ENCODE measurements at places on chromosomes 2 and 18. TPM values are rescaled to one million over a fixed set of nuclear protein-coding genes. Genes with fewer than 3 reads are reported as not detected.
A peak's percentile ranks its signal among the peaks of the same experiment; 100 is the strongest.

DNA sequence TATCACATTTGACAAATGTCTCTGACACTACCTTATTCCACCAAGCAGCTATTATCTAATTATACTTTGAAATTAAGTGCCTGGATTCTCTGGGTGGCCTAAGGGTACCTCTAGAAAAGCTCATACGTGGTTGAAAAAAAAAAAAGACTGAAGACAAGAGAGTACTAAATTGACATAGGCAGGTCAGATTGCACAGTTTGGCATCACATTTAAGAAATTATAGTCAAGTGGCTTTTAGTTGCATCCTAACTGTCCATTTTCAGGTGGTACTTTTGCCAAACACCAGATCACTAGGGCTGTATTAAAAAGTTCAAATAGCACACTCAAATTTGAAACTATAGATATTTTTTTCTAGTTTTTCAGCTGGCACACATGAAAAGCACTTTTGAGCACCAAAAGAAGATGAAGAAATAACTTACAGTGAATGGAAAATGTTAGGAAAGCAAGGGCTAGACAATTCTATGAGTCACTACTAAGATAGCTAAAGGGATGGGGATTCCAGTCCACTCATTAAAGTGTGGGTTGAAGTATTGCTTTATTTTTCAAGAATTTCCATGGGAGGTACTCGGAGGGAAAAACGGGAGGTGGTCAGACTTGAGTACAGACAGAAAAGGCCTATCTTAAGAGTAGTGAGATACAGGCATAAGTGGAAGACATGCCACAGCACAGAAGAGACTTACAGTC is 106.5 kb upstream of the COL5A2 start:
- peak; percentile 20 for DNase-seq

- DNase-seq, result no peak
Measured at GRCh38 chr2:119008108-119008507, 66.1 kb downstream of the MARCO start.

DNA sequence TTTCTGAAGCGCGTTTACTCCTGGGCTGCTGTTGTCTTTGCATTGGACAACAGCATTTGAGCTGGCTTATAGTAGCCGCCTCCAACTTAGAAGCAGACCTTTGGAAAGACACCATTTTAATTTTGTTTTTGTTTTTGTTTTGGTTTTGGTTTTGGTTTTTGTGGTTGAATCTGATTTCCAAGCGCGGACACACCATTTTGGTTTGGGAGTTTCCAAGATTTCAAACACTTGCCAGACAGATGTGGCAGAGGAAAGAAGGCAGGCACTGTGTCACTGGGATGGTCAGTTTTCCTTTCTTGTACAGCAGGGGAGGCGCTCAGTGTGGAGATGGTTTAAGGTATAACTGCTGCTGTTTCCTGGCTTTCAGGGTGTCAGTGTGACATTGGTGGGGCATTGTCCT is 126.8 kb downstream of the LAMA3 start:
- no peak for DNase-seq

DNA sequence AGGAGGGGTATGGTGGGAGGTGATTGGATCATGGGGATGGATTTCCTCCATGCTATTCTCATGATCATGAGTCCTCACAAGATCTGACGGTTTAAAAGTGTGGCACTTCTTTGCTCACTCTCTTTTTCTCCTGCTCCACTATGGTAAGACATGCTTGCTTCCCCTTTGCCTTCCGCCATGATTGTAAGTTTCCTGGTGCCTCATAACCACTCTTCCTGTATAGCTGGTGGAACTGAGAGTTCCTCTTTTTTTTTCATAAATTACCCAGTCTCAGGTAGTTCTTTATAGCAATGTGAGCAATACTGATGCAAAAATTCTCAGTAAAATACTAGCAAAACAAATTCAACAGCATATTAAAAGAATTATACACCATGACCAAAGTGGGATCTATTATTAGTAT is 728.5 kb upstream of the SLC8A1 start:
- DNase-seq, result no peak

DNA sequence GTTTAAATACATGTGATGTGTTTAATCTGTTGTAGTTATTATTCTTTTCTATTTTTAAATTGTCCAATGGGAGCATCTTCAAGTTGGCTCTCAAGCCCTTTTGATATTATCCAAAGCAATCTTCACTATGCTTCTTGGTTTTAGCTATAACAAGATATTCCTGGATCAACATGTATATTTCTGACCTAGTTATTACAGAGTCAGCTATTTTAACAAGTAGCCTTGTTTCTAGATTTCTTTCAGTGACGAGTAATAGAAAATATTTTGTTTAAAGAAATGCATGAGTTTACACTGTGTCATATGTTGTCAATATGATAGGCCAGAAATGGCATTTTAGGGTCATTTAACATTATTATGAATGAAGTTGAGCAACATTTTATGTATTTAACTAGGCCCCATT is 421.8 kb upstream of the MAP2 start:
- DNase-seq, result no peak

DNA sequence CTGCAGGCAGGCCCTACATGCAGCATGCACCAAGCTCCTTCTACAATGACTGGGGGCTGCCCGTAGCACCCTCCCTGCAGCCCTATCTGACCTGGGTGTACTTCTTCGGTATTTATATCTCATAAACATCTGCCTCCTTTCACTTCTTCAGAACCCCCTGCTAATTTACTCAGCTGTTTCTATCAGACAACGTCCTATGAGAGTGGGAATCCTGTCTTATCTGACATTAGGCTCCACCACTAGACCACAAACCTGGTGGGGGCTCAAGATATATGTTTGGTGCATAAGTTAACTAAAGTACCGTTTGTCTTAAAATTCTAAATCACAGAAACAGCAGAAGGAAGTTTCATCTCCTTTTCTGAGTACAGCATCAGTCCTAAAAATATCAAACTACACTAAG is 10.6 kb downstream of the HSBP1L1 start:
- DNase-seq, result no peak

- DNase-seq, result no peak
Measured at GRCh38 chr18:46706968-46707367, 49.9 kb downstream of the ST8SIA5 start.

DNA sequence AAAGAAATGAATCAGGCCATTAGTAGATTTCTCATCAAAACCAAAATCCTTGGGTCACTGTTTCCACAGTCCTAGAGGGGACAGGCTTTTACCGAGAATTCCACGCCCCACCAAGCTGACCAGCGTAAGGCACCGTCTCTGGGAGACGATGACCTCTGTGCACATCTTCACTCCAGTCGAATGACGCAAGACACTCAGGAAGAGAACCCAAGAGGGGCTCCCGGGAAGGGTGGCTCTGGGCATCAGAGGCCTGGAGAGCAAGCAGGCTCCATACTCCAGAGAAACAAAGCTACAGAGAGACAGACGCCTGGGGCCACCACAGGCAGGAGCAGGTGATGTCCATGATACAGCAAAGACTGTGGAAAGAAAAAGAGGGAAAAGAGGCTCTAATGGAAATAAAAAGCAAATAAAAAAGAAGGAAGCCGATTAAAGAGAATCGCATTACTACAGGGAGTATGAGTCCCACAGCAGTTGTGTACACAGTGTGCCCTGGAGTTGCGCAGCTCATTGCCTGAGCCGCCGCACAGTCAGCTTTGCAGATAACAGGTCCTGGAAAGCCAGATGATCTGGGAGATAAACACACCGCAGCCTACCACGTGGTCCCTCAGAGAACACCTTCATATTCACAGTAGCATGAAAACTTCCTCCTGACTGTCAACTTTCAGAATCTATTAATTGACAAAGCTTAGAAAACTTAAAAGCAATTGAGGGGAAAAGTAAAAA is 572.7 kb upstream of the SALL3 start:
- no peak for DNase-seq

GRCh38 chr18:33051407-33051806 is 278.6 kb upstream of the KLHL14 start:
- no peak for DNase-seq

GRCh38 chr2:99066075-99066958 is 75.2 kb upstream of the C2orf15 start:
- DNase-seq, result no peak

DNA sequence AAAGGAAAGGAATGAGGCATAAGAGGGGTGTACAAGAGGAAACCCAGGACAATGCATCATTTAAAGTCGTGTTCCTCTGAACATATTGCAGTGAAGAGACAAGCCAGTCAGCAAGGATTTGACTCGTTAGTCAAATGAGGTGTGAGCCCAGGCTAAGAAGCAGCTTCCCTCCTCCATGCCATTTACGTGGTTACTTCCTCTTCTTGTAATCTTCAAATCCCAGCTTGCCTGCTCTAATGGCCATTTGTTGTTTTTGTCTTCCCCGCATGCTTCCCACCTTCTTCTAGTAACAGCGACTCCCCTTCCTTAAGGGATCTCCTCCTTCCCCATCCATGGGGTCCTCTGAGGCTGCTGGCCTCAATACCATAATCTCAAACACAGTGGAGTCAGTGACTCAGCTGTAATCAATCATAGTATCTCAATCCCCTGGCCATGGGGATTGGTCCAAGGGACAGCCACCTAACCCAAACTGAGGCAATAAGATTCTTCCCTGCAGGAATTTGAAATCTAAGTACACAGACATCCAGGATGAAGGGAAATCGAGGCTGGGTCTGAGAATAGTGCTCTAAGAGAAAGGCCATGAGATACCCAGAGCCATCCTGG is 37.6 kb downstream of the SLC14A1 start:
- DNase-seq, result no peak

GRCh38 chr2:45899926-45900325 is 248.5 kb downstream of the PRKCE start:
- DNase-seq, result no peak

DNA sequence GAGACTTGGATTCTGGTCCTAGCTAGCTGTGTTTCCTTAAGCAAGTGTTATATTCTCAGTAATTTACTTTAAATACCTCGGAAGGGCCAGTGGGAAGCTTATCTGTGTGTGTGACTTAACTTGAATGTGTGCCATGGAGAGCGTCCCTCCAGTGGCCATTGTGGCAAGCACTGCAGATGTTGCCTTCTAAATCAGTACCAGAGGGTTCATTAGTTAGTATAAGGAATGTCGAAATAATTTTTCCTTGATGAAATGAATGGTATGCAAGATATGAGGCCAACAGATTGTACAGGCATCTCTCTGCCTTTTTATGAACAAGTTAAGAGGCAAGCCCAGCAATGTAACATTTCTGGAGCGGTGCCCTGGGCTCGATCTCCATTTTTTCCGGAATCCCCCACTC is 52.0 kb downstream of the FBXO36 start:
- no peak for DNase-seq

GRCh38 chr18:8709248-8710059 is 4.1 kb downstream of the MTCL1 start:
- DNase-seq, result no peak

GRCh38 chr18:41226186-41226585 is 728.8 kb upstream of the PIK3C3 start:
- no peak for DNase-seq

DNA sequence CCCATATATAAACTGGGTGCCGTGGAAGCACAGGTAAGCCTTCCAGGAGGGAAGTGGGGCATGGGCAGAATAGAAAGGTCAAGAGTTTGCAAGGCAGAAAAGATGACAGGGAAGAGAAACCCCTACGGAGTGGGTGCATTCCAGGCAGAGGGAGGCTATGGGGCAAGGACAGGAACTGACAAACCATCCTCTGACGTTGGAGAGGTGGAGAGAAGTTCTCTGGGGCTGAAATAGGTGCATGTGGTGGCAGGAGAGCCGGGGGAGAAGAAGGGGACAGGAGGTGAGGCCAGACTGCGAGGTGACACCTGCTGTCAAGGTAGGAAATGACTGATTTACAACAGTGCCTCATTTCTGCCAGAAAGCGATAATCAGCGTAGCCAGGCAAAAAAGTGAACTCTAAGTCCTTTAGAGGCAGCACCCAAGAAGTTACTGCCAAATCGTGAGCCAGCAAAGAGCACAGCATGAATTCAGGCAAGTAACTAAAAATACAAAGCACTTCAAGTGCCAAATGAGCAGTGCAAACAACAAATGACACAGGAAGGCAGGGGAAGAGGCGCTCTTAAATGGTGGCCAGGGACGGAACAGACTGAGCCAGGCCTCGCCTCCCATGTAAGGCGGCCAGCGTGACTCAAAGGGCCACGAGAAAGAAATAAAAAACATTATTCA is 113.3 kb upstream of the ACVR1C start:
- no peak for DNase-seq

DNA sequence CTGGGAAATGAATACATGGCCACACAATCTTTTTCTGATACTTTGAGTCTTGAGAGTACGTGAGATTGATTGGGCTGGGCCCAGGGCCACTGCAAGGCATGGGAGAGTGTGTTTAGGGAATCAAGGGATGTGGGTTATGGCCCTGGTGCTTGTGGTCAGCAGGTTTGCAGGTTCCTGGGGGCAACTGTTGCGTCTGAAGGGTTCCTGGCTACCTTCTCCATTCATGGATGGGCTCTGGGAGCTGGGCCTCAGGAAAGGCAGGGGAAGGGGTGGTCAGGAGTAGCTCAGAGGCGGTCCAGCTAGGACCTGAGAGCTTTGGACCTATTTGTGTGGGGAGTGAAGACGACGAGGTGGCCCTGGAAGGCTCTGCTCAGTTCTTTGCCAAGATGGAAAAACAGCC is 8.4 kb upstream of the ZAP70 start:
- no peak for DNase-seq

Gene DNER
- total RNA-seq, result 1.9 TPM

Gene CTIF
- total RNA-seq, result 94.3 TPM

Gene FSHR
- total RNA-seq, result not detected

Gene DPP4
- 36.3 TPM for total RNA-seq

Gene GRB14
- total RNA-seq, result 3.3 TPM

Gene LOXL3
- 21.0 TPM for total RNA-seq

Gene SMPD4
- 51.0 TPM for total RNA-seq

Gene SERPINB11
- not detected for total RNA-seq

Gene CLHC1
- total RNA-seq, result 20.3 TPM

Gene DPP10
- total RNA-seq, result not detected

Gene POMC
- 26.9 TPM for total RNA-seq

Data from uterus (tissue), 4 donors.